CD4-positive, alpha-beta T cell treated with Interleukin-15 for 4 hours (primary cell): ENCODE measurements at places on chromosomes 6 and 20.

DNA sequence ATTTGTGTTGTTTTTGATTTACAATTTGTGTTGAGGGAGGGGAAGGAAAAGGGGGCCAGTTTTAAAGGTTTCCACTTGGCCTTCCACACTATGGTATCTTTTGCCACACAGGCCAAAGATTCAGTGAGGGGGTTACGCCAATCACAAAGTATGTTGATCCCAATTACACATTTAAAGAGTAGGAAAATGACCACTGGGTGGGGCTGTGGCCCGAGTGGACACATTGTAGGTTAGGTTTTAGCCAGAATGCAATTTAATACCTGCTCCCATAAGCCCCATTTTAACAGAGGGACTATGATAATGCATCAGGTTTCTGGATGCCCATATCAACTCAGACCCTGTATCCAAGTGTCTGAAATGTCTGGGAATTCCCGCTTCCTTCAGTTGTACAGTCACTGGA, 15.6 kb downstream of the VGLL2 start:
- no peak for DNase-seq

DNA sequence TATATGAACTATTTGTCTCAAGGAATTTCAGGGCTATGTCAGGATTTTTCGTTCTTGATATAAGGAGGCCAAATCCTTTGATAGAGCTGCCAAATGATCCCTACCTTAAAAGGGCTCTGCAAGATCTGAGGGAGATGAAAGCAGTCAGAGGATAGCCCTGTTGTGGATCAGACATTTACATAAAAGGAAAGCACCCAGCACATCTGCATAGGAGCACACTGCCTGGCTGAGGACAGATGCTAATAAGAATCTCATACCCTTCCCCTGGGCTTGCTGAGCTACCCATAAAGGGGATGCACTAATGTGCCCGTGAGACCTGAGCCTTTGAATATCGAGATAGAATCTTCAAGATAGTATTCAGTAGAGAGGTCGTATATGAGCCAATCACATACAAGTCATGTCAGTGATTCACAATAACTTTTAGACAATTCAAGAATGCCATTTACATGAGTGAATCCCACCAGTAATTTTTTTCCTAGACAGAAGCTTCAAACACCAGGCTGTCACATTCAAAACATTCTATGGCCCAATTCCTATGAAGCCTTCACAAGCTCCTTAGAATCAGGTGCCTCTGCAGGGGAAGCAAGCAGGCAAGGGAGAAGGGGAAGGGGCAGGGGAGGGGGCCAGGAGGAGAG, 71.1 kb downstream of the STMND1 start:
- DNase-seq = no peak

DNA sequence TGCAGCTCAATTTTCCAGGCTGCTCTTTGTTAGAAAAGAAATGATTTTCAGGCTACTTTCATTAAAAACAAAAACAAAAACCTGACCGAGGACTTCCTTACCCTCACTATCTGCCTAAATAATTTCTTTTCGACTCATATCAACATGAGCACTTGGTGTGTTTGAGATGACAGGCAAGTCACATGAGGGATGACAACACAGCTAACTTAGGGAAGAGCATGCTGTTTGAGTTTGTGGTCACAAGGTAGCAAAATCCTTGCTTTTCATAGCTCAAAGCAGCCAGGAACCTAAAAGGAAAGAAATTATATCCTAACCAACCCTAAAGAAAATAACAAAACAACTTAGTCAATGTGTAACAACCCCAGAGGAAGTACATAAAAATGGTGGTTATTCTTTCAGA, 459.5 kb downstream of the KIF16B start:
- no peak for DNase-seq

GRCh38 chr6:124330197-124330596, 526.5 kb downstream of the NKAIN2 start:
- no peak for DNase-seq

GRCh38 chr6:21186479-21187055, 407.0 kb upstream of the SOX4 start:
- DNase-seq = no peak

DNA sequence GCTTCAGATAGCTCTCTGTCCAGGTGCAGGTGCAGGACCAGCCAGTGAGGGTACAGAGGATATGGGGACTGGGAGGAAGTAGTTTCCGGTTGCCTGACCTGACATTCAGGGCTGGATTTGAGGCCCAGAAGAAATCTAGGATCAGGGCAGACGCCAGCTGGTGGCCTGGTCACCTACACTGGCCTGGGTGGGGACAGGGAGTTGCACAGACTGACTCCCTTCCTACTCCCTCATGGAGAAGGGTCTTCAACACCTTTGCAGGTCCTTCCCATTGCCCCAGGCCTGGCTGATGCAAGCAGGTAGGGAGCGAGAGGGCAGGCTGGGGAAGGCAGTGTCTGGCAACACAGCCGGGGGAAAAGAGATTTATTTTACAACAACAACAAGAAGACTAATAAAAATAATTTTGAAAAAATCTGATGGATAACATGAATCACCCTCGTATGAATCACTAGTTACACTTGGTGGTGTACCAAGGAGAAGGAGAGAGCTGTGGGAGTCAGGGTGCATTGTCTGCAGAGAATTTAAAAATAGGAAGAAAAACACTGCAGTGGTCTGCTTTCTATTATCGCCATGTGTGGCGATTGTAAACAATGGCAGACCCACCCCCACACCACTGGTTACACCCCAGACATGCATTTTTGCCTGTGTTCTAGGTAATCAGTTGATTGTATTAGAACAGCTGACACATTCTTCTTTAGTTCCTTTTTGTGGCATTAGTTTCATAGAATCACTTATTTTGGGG, 62.3 kb upstream of the SNX9 start:
- DNase-seq = no peak

GRCh38 chr6:2937627-2938003, 33.8 kb downstream of the SERPINB6 start:
- no peak for DNase-seq

- DNase-seq = no peak
These were observed 14.8 kb downstream of the DDRGK1 start for GRCh38 chr20:3189561-3190131.

- peak; percentile 73 for DNase-seq
These were observed 60.4 kb upstream of the KLHL31 start for GRCh38 chr6:53725791-53726575.

DNA sequence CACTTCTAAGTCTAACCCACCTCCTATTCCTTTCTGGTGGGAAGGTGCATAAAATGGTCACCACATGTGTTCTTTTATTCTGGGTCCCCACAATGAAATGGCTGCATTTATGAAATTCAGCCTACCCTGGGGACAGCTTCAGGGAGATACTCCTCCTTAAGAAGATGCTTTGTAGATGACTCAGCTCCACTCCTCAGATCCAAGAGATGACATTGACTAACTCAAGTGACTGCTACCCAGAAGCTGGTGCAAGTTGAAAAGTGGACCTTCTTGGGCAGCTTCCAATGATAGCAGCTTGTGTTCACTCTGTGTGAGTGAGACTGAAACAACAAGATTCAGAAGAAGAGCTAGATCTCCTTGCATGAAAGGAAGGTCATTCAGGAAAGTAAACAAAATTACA, 113.4 kb downstream of the SCP2D1 start:
- DNase-seq = no peak
